ENCODE measurements at places on chromosomes 1 and 21.

DNA sequence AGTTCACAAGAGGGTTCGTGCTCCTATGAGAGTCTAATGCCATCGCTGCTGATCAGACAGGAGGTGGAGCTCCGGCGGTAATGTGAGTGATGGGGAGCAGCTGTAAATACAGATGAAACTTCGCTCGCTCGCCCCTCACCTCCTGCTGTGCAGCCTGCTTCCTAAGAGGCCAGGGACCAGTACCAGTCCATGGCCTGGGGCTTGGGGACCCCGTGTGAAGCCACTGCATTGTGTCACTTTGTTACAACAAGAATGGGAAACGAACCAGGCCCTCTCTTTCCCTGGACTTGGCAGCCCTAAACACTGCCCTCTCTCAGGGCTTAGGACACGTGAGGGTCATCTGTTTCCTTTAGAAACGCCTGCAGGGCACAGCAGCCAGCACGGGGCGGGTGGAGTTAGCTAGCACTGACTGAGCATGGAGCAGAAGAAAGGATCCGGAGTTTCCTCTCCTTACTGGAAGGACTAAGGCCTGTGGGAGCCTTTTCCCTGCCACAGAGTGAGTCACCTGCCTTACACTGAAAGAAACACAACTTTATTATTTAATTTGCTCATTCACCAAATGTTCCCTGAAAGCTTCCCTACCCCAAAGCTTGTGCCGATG, 185.2 kb upstream of the TMEM51 start:
- DNase-seq = peak; percentile 88

GRCh38 chr1:220556641-220557040, 28.7 kb downstream of the MARK1 start:
- DNase-seq = no peak

GRCh38 chr1:31959521-31960340, 21.6 kb upstream of the PTP4A2 start:
- no peak for DNase-seq

GRCh38 chr21:16002874-16003466, 273.2 kb downstream of the USP25 start:
- peak; percentile 54 for DNase-seq

DNA sequence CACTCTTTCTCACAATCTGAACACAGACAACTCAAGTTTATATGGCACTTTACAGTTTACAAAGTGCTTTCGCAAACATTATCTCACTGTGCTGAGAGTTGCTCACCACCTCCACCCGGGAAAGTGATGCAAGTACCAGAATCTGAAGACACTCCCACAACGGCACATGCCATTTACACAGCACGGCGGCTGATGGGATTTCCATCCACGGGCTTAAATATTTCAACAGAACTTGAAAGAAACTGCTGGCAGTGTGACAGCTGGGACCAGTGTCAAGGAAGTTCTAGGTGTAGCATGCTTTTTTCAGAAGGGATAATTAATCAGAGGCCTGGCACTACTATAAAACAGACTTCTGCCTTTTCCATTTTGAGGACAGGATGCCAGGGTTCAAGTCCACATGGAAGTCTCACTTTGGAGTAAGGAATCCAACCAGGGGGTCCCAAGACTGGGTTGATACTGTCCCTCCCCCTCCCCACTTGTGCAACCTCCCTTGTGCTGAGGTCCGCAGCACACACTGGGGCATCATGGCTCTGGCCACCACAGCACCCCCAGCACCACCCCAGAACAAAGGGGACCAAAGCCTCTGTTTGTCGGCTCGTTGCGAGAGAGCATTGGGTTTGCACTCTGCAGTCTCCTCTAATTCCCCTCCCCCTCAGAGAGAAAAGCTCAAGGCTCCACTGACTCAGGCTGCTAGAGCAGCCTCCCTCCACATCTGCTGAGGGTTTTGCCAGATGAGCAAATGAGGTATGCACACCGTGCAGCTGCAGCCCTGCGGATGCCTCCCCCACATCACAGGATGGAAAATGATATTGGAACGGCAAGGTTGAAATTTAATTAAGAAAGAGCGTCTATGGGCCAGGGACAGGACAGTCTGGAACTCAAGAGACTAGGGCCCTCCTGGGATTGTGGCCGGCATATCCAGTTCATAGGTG, 154.9 kb downstream of the TGFBR3 start:
- DNase-seq = peak; percentile 44

- DNase-seq = no peak
Observed at GRCh38 chr1:64010316-64010715, 193.1 kb upstream of the UBE2U start.

All from fibroblast of skin of scalp (primary cell).